ENCODE measurements at places on chromosomes 12 and 14.

GRCh38 chr14:20356422-20356821, 13.0 kb downstream of the PARP2 start:
- DNase-seq, result no peak

DNA sequence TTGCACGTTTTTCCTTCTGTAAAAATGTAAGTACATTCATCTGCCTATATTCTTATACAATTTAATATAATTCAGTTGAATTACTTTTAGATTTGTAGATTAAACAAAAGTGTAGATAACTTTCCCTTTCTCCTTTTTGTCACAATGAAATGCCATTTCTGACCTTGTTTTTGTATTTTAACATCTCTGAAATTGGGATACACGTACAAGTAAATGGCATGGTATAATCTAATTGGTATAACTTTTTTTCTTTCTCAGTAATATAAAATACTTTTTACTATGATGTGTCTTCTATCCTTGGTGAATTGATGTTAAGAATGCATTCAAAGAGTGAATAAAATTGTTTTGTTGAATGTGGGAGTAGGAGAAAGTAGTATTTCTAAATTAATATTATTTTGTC, 210.0 kb downstream of the ERC1 start:
- no peak for DNase-seq

- DNase-seq, result no peak
Measured at GRCh38 chr14:90454041-90455000, 57.5 kb downstream of the CALM1 start.

DNA sequence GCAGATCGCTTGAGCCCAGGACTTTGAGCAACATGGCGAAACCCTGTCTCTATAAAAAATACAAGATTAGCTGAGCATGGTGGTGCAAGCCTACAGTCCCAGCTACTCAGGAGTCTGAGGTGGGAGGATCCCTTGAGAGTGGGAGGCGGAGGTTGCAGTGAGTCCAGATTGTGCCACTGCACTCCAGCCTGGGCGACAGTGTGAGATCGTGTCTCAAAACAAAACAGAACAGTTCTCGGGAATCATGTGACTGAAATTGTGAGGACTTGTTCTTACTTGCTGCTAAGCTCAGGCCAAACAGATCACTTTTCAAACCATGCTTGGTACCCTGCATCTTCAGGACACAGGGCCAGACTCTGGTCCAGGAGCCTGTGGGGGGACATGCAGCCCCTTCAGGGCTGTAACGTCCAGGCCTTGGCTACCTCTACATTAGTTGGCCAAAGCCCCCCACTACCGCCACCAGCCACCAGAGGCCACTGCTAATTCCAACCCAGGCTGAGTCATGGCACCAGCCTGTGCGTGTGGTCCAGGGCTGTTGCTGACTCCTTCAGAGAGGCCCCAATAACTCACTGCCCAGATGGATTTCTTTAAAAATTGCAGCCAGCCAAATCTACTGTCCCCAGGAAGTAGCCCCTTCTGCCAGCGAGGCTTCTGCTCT, 33.4 kb upstream of the SYNDIG1L start:
- no peak for DNase-seq

- no peak for DNase-seq
Measured at GRCh38 chr12:116294454-116295165, 17.1 kb upstream of the MED13L start.

Data from CD4-positive, alpha-beta T cell treated with Interleukin-4 for 4 hours (primary cell).